ENCODE measurements at places on chromosomes 12 and 14.

- DNase-seq, result no peak
Measured at GRCh38 chr14:89377544-89377943, 39.5 kb downstream of the FOXN3 start.

DNA sequence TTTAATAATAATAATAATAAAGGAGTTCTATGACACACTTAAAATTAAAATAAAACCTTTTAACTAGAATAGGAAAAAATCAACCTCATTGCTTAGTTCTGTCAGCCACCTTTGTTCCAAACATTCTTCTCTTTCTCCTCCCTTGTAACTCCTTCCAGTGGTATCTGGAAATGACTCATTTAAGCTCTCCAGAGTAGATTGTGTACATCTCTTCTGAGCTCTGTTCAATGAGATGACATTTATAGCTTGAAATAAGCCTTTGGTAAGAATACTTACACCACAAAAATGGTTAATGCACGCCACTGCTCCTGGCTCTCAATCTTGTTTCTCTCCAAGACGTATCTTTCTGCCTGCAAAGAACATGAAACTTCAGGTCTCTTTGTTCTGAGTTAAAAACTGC is 70.3 kb downstream of the STAB2 start:
- DNase-seq, result no peak

DNA sequence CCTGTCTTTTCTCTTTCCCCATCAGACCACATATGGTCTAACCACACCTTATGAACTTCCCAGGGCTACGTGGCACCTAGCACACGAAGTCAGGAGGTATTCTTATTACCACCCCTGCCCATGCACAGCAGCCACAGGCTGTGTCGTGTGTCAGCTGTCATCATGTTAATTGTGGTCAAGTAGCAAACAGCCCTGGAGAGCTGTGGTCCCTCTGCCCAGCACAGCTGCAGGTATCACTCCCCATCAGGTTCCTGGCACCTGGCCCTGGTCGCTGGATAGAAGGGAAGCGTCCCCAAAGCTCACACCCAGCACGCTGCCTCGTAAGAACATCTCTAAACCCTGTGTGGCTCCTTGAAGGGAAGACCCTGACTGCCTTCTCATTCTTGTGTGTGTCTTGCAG is 45.4 kb downstream of the CLMN start:
- DNase-seq, result no peak

DNA sequence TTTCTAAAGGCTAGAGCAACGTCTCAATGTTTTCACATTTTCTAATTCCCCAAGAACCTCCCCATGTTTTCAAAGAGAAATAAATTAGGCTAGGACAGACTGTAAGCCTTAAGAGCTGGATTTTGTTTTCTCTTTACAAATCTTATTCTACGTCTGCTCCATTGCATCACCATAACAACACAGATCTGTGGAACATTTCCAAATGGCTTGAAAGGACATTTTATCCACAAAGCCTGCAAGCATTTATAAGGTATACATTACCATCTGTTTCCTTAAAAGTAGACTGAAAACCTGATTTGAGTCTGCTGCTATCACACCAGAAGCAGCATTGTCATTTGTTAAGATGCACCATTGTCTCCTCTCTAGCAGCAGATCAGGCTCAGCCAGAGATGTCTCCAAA is 115.3 kb upstream of the PLEKHA5 start:
- DNase-seq, result no peak

- no peak for DNase-seq
Measured at GRCh38 chr12:116002890-116003536, 274.5 kb downstream of the MED13L start.

- no peak for DNase-seq
Measured at GRCh38 chr14:39467889-39468524, 35.8 kb upstream of the FBXO33 start.

DNA sequence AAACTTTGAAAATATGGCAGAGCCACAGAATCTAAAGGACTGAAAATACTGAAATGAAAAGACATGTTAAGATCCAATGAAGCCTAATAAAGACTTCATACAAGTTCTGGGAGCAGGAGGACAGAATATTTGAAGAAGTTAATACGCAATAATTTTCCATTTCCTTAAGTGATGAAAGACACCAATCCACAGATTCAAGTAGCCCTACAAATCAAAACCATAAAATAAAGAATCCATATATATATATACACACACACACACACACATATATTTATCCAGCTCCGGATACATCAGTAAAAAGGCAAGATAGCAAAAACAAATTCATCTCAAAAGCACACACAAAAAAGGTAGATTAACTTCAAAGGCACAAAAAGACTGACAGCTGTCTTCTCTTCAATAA is 5.7 kb downstream of the NAP1L1 start:
- no peak for DNase-seq

Data from left ventricle myocardium inferior (tissue), 1 donor.